ENCODE measurements at places on chromosomes 7 and 10.
A peak's percentile ranks its signal among the peaks of the same experiment; 100 is the strongest.

DNA sequence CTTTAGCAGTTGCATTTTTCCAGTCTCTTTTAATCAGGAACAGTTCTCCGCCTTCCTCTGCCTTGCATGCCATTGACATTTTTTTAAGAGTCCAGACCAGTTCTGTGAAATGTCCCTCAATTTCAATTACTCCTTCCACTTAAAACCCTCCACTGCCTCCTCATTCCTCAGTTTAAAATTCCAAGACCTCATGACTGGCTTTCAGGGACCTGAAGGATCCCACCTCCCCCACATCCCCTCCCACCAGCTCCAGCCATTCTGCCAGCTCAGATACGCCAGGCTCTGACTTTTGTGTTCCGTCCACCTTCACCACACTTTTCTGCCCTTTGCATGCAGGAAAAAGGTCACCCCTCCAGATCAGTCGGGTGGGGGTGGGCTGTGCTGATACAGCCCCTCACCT is 8.7 kb downstream of the TNRC18 start:
- DNase-seq = no peak

- DNase-seq = no peak
These were observed 234.9 kb downstream of the GATA3 start for GRCh38 chr10:8289186-8289924.

GRCh38 chr10:11048707-11049278 is 31.1 kb downstream of the CELF2 start:
- DNase-seq = no peak

DNA sequence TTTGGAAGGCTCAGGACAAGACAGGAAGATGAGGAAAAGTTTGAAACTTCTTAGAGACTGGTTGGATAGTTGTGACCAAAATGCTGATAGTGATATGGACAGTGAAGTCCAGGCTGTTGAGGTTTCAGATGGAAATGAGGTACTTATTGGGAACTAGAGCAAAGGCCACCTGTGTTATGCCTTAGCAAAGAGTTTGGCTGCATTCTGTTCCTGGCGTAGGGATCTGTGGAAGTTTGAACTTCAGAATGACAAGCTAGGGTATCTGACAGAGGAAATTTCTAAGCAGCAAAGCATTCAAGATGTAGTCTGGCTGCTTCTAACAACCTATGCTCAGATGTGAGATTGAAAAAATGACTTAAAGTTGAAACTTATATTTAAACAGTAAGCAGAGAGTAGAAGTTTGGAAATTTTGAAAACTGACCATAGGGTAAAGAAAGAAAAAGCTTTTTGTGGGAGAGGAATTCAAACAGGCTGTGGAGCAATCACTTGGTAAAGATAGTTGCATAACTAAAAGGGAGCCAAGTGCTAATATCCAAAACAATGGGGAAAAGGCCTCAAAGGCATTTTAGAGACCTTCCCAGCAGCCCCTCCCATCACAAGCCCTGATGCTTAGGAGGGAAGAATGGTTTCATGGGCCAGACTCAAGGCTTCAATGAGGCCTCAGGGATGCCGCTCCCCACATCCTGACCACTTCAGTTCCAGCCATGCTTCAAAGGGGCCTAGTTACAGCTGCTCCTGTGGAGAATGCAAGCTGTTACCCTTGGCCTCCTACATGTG is 415.1 kb downstream of the INHBA start:
- no peak for DNase-seq

- DNase-seq = no peak
These were observed 19.8 kb upstream of the BMPER start for GRCh38 chr7:33885290-33886148.

DNA sequence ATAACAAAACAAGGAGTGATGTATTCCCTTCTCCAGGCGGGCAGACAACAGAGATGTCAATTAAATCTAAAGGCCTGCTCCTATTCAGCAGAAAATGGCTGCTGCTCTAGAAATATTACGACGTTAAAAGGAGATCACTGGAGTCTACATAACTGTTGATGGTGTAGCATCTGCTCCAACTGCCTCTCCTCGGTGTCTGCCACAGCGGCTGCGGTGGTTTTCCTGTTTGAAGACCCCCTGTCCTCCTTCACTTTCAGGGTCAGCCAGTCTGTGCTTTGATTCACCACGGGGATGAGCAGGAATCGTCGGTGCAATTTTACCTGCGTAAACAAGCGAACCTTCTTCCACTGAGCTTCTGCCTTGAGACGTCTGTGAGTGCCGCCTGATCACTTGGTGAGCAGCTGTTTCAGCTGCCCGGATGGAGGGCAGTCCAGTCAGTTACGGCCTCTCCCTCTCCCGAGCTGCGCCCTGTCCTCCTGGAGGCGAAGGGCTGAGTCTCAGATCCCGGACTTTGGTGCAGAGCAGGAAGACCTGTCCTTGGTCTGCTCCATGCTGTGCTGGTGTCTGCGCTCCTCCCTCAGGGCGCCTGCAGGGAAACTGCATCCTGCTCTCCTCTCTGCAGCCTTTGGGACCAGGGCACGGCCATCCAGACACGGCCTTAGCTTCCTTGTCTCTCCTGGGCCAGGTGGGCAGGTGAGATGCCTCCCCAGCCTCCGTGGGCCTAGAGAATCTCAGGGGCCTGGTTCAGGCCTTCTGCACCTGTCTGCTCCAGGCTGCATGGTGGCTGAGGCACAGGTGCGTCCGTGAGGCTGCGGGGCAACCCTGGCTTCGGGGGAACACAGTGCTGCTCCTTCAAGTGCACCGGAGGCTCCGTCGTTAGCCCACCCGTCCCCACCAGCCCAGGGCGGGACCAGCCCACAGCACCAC is 326.6 kb downstream of the ADARB2 start:
- no peak for DNase-seq

GRCh38 chr7:21355406-21355874 is 72.4 kb upstream of the SP4 start:
- DNase-seq = no peak

DNA sequence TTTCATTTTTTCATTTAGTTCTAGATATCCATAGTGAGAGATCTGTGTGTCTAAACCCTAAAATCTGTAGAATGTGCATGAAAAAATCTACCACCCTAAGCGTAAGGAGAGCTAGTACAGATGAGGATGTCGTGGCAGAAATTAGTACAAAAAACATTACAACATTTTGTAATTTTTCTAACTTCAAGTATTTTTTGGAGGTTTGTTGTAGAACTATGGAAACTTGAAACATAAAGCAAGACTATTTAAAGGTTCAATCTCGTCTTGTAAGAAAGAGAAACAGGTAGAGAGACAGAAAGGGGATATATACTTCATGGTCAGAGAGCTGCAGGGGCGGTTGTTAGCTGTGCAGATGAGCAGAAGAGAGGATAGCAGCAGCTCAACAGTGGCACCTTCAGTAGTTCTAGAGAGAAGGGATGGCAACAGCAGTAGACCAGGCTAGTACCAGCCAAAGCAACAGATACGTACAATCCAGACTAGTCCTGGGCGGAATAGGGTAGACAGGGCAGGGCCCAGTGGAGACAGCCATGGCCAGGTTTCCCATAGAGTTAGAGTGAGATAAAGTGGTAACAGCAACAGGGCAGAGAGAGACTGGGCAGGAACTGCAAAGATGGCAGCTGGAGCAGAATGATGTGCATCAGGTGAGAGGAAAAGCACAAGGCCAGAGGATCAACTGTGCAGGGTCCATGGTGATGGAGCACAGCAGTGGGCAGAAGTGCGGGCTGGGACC is 145.2 kb downstream of the FRMD4A start:
- peak; percentile 93 for DNase-seq

GRCh38 chr10:46541735-46542566 is 14.5 kb downstream of the GPRIN2 start:
- no peak for DNase-seq

DNA sequence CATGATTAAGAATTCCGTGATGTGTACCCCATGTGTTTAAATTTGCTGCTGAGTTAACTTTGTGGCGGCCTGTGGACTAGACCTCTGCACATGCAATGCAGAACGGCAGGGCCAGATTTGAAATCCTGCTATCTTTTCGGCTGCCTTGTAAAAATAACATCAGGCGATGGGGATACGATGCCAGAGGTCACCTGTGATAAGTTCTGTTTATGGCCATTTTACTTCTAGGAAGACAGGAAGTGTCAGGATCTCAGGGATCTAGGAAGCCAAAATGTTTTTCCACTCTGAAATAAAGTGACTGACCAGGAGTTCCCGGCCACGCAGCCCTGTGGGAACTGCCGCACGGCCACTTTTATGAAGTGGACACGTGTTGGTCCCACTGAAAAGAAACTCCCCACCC is 77.5 kb downstream of the EGFR start:
- DNase-seq = no peak

DNA sequence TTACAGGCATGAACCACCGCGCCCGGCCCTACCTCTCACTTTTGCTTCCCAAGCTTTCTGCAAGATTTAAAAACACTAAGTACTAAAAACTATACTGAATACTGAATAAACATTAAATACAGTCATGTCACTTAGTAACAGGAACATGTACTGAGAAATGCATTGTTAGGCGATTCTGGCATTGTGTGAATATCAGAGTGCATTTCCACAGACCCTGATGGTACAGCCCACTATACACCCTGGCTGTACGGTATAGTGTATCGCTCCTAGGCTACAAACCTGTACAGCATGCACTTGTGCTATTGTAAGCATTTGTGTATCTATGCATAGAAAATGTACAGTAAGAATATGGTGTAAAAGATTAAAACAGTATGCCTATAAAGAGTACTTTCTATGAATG is 29.1 kb downstream of the PDIA4 start:
- DNase-seq = no peak

GRCh38 chr10:672203-672602 is 17.3 kb downstream of the DIP2C start:
- DNase-seq = no peak

DNA sequence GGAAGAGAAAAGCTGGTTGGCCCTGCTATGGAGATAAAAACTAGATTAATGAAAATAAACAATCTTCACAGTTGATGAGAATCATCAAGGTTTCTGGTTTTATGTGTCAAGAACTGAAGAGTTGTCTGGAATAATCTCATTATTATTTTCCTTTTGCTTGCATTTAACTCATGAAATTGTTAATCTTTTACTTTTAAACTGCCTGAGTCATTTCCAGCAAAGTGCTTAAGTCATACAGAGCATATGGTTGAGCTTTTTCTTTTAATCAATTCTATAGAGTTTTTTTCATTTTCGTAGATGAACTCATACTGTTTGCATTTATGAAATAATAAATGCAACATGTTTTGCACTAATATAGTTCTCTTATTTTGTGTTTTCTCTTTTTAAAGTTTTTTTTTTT is 747.9 kb downstream of the NXPH1 start:
- DNase-seq = no peak
